ENCODE measurements at places on chromosomes 3 and 15.

- no peak for DNase-seq
Measured at GRCh38 chr3:43768381-43768973, 77.7 kb downstream of the ABHD5 start.

GRCh38 chr3:128845778-128846485, 33.5 kb upstream of the ACAD9 start:
- peak; percentile 73 for DNase-seq

- peak; percentile 37 for DNase-seq
Measured at GRCh38 chr3:141266186-141266585, 34.6 kb downstream of the PXYLP1 start.

DNA sequence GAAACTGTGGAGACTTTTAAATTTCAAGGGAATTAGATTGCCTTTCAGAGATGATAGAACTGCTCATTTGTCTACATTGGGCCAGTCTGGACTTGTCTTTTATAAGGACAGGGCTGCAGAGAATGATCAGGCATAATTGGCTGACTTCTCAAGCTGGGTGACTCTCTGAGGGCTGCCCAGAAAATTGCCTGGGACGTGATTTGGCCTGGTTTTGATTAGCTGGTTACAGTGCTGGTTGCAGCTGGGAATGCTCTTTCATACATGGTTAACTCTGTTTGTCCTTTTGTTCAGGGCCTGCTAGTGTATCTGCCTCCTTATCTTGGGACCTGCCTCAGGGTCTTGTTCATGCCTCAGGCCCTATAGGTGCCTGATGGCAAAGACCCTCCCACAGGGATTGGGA, 245.6 kb downstream of the CLSTN2 start:
- DNase-seq: no peak

DNA sequence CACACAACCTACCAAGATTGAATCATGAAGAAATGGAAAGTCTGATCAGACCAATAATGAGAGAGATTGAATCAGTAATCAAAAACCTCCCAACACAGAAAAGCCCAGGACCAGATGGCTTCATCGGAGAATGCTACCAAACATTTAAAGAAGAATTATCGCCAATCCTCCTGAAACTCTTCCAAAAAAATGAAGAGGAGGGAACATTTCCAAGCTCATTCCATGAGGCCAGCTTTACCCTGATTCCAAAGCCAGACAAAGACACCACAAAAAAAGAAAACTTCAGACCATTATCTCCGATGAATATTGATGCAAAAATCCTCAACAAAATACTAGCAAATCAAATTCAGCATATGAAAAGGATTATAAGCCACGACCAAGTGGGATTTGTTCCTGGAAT, 94.1 kb downstream of the SENP2 start:
- DNase-seq: no peak

DNA sequence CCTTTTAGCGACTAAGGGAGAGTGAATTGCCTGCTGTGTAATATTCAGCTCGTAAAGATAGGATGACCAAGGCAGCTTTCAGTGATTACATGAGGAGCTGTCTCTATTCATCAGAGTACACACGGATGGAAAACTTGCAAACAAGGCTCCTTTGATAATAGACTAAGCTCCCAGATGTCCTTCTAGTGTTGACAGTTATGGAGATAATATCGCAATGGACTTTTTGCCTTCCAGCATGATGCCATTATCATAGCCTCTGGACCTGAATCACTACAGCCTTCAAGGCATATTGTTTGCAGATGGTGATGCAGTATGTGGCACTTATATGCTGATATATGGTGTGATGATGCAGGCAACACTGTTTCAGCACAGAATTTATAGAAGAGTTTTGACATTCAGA, 93.9 kb downstream of the ECT2 start:
- DNase-seq: no peak

GRCh38 chr3:122793568-122794416, at the start of gene HSPBAP1:
HSPBAP1 (minus strand) TSS chr3:122793831; CDS start chr3:122793680, 151 bp downstream.
- no peak for DNase-seq
